Camera-type eye (tissue), 1 donor: ENCODE measurements at places on chromosomes 13 and 19. TPM values are rescaled to one million over a fixed set of nuclear protein-coding genes. Genes with fewer than 3 reads are reported as not detected.

TMEM86B gene
- 1.1 TPM for total RNA-seq

ATP1A3 gene
- 243 TPM for total RNA-seq

PLK5 gene
- total RNA-seq, result 0.16 TPM

FFAR1 gene
- total RNA-seq, result not detected

PABPC3 gene
- 0.16 TPM for total RNA-seq

NCR1 gene
- not detected for total RNA-seq
